CD4-positive, alpha-beta T cell treated with Interleukin-17A for 1 hour (primary cell): ENCODE measurements at places on chromosomes 2 and 18.

DNA sequence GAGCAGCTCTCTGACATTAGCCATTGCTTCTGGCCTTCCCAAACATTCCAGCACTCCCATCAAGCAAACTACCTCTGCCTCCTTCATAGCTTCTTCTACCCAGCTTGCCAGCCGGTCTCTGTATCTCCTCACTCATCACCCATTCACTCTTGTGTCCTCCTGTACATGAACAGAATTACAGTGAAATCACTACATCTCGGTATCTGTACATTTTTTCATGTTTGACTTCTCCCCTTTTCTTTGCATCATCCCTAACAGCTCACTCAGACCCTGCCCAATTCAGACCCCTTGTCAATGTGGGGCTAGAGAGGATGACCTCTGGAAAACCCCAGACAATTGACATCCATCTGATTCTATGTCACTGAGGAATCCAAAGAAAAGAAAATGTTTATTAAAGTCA lies 335.8 kb downstream of the TNS1 start:
- no peak for DNase-seq

DNA sequence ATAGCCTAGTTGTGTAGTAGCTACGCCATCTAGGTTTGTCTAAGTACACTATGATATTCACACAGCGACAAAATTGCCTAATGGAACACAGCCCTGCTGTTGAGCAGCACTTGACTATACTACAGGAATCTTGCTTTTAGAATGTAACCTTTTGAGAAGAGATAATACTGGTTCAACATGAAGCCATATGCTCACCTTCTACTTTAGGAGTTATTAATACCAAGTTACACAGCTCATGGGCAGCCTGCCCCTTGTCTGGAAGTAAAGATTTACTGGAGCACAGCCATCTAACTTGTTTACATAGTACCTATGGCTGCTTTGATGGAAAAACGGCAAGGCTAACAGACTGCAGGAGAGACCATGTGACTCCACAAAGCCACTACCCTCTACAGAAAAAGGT lies 174.8 kb downstream of the DYM start:
- no peak for DNase-seq

DNA sequence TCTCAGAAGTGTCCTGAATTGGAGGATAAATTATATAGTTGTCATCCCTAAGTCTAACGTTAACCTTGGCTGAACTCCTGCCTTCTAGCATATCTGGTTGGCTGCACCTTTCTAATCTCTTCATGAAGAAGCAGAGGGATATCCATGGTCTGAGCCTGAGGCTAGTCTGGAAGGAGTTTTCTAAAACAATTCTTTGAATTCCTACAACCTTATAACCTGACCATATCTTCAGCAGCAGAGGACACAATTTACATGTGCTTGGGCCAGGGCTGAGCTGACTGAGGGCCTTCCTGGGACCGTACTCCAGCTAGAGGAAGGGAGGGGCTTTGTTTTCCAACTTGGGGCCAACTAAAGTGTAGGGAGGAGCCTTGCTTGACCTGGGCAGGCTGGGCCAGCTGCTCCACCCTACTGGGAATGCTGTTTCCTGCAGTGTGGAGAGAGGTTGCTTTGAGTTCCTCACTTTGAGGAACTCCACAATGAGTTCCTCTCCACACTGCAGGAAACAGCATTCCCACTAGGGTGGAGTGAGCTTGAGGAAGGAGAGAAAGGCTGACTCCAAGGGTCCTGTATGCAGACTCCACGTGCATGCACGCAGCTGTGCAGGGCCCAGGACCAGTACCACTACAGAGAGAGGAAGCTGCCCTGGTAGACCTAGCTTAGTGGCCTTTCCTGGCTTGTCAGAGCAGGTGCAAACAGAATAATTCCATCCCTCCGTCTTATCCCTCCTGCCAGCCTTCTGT lies 19.6 kb downstream of the CEP68 start:
- DNase-seq: no peak

GRCh38 chr2:69012310-69013141 lies 453 bp upstream of the ANTXR1 start:
- peak; percentile 42 for DNase-seq

- DNase-seq: no peak
Observed at GRCh38 chr2:198452327-198452726, 647.9 kb downstream of the PLCL1 start.

GRCh38 chr2:26521913-26522180 lies 43.9 kb upstream of the OTOF start:
- no peak for DNase-seq
